ENCODE measurements at places on chromosomes 1 and 21. TPM values are rescaled to one million over a fixed set of nuclear protein-coding genes. Genes with fewer than 3 reads are reported as not detected.

Gene NBPF6
- total RNA-seq: 0.12 TPM

Gene INSRR
- 0.14 TPM for total RNA-seq

Gene FBXO2
- total RNA-seq: 2.5 TPM

Gene TRIM67
- total RNA-seq: not detected

Gene NBPF15
- 58.2 TPM for total RNA-seq

Gene C8B
- not detected for total RNA-seq

Gene LENEP
- 0.56 TPM for total RNA-seq

Gene ZSWIM5
- 0.59 TPM for total RNA-seq

Gene ARMH1
- 134 TPM for total RNA-seq

Gene ALX3
- not detected for total RNA-seq

Gene CHI3L1
- total RNA-seq: not detected

Gene AMPD1
- not detected for total RNA-seq

Gene TMEM50B
- total RNA-seq: 21.8 TPM

Gene EDARADD
- total RNA-seq: 4.8 TPM

All from activated CD4-positive, alpha-beta memory T cell treated with anti-CD3 and anti-CD28 coated beads for 36 hours (primary cell).